Neural crest cell (in vitro differentiated cells): ENCODE measurements at places on chromosomes 6 and 20. TPM values are rescaled to one million over a fixed set of nuclear protein-coding genes. Genes with fewer than 3 reads are reported as not detected.

Gene TMEM244
- not detected in 2 replicates for total RNA-seq

DNA sequence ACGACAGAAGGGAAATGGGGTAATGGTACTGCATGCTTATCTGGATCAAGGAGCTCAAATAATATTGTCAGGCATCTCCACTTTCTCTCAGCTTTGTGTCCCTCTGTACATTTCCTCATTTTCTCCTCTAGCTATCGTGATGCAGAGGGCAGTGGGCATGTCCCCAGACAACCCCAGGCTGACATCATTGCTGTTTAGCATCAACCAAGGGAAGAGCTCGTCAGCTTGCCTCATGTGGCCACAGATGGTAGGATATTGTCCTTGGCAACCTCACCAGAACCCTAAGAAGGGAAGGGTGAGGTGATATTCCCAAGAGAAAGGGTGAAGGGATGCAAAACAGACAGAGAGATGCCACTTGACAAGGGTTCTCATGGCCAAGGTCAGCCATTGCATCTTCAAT lies 58.3 kb downstream of the MAFB start:
- no peak for DNase-seq

- DNase-seq: no peak
These were observed 238.8 kb downstream of the HIVEP2 start for GRCh38 chr6:142706210-142706609.

Gene TRIM40
- not detected in 2 replicates for total RNA-seq

GRCh38 chr20:2822073-2822472 lies 5.9 kb downstream of the TMEM239 start:
- DNase-seq: no peak

GRCh38 chr20:51237278-51237677 lies 214.4 kb upstream of the KCNG1 start:
- no peak for DNase-seq

Gene PLG
- total RNA-seq: 0.30 TPM in 1 of 2 replicates, not detected in the other

- DNase-seq: no peak
These were observed 107.3 kb downstream of the GMPR start for GRCh38 chr6:16345449-16346330.

DNA sequence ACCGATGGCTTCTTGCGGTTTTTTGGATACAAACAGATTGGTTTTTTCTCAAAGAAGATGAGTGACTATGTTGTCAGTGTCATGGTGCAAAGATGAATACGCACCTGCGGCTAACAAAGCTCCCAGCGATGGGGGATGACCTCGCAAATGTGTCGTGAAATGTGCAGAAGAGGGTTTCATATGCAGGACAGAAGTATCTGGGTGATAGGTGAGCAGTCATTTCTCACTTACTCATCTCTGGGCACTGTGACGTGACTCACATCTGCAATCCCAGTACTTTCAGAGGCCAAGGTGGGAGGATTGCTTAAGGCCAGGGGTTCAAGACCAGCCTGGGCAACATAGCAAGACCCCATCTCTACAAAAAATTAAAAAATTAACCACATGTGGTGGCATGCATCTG lies 216.3 kb downstream of the ERMARD start:
- DNase-seq: no peak

DNA sequence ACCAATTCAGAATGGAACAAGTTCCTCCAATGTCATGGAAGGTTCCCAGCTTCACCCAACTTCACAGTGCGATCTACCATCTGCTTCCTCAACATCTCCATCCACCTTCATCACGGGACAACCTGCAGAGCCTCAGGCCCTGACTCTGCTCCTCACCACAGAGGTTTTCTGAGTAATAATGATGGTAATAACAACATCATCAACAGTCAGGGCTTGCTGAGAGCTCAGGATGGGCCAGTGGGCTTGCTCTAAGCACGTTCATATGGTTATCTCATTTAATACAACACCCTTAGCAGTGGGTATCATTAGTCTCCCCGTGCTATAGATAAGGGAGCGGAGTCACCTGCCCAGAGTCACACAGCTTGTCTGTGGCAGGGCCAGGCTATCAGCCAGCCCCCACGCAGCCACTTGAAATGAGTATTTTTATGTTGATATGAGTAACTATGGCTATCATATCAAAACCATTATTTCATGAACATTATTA lies 38.6 kb downstream of the PREX1 start:
- no peak for DNase-seq

DNA sequence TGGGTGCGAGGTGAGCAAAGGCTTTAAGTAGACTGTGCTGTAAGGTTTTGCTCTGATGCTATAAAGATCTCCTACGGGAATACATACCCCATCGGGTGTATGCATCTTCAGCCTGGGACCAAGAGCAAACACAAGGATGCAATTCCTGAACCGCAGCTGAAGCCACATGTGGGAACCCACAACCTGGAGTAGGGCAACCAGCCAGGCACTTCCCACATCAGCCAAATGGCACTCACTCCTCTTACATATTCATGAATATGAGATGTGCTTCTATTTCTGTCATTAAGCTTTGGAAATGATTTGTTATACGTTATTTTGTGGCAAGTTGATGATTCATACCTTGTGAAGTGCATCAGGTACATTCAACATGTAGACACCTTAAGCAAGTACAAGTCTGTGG lies 619.2 kb downstream of the C6orf118 start:
- DNase-seq: no peak

Gene C6orf15
- total RNA-seq: not detected in 2 replicates

Gene LIN28B
- total RNA-seq: 73.2 and 76.3 TPM in 2 replicates

GRCh38 chr6:122025104-122025503 lies 374.3 kb upstream of the HSF2 start:
- no peak for DNase-seq

Gene CST2
- total RNA-seq: not detected in 2 replicates

Gene OOEP
- total RNA-seq: not detected in 2 replicates

Gene GGTLC1
- total RNA-seq: not detected in 2 replicates

Gene LZTS3
- total RNA-seq: 10.8 and 11.0 TPM in 2 replicates

- no peak for DNase-seq
These were observed 4.8 kb downstream of the PGK2 start for GRCh38 chr6:49782293-49782692.

- no peak for DNase-seq
These were observed 466.9 kb downstream of the CD83 start for GRCh38 chr6:14584450-14584849.

GRCh38 chr6:71349395-71349794 lies 60.8 kb downstream of the OGFRL1 start:
- DNase-seq: no peak

Gene CCN5
- total RNA-seq: not detected in 2 replicates

Gene HEY2
- 10.8 and 11.6 TPM in 2 replicates for total RNA-seq

GRCh38 chr6:45148278-45148677 lies 179.9 kb upstream of the RUNX2 start:
- no peak for DNase-seq

DNA sequence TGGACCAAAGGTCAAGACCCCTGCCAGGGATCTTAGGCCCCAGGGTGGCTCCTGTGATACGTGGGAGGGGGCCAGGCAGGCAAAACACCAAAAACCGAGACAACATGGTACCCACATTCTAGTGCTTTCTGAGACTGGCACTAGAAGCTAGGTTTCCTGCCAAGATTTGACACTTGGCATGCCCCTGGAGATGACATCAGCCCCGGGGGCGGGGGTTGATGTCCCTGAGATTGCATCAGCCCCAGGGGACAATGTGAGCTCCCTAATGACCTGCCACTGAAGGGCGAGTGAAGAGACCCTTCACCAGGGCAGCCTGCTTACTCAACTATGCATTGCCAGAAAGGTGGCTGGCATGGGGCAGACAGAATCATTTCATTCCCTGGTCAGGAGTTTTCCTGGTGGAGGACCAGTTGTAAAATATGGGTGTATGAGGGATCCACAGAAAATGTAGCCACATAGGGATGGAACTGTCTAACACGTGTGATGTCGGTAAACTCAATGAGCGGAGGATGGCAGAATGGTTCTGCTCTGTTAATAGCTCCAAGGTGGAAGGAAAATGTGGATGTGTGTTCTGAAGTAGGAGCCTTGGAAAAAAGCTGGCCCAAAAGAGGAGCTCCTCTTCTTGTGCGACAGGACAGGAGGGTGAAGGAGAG lies 219.7 kb downstream of the UNC5CL start:
- DNase-seq: no peak

Gene PCNA
- total RNA-seq: 314 and 316 TPM in 2 replicates

DNA sequence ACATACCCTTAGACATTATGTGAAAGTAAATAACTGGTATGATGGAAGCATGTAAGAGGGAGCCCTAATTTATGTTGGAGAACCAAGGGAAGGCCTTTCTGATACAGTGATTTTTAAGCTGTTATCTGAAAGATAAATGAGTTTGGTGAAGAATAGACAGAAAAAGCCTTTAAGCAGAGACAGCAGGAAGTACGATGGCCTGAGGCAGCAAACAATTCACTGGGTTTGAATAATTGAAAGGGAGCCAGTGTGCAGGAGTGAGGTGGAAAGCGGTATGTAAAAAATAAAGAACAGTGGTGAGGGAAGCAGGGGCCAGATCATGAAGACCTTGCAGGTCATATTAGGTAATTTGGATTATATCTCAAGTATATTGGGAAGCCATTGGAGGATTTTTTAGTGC lies 4.1 kb upstream of the RAB23 start:
- no peak for DNase-seq

- DNase-seq: no peak
These were observed 33.5 kb downstream of the PNLDC1 start for GRCh38 chr6:159833556-159833955.

Gene MAPK13
- total RNA-seq: 2.0 TPM in 2 replicates

Gene PRKN
- total RNA-seq: 2.0 and 3.2 TPM in 2 replicates

- no peak for DNase-seq
These were observed 161.5 kb downstream of the PACRG start for GRCh38 chr6:162889303-162889702.

DNA sequence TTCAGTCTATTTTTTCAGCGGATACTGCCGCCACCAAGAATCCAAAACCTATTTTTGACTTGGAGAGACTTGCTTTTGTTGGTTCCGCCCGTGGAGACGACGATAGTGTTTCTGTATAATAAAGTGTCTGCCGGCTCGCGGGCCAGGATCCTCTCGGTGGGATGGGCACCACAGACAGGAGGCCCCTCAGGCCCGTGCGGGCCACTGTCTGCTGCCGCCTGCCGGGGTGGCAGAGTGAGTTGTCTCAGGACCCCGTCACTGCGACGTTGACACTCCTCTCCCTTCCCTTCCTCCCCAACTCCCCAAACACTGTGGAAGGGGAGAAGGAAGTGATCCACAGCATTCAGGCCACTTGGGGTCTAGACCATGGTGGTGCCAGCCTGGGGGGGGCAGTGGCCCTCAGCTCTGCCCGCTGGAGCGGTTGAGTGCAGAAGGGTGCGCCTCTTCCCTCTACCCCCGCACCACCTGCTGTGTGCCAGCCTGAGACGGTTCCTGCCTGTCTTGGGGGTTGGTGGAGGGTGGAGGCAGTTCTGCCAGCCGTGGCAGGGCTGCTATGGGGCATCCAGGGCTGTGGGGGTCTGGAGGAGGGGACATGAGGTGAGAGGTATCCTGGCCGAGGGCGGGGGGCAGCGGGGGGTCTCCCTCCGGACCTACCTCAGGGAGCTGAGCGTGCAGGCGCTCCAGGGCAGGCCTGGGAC lies 17.5 kb downstream of the RBM38 start:
- no peak for DNase-seq

GRCh38 chr6:117174835-117175360 lies 90.5 kb upstream of the VGLL2 start:
- DNase-seq: no peak

GRCh38 chr6:32298632-32299336 lies 72.9 kb downstream of the TSBP1 start:
- DNase-seq: no peak
